Central memory CD8-positive, alpha-beta T cell (primary cell): ENCODE measurements at places on chromosomes 2 and 18.
A peak's percentile ranks its signal among the peaks of the same experiment; 100 is the strongest.

- no peaks in the 10 kb centered on the region for H3K27me3 ChIP-seq
- H3K36me3 ChIP-seq, result peaks cover 17% of the 10 kb centered on the region
- peak overlapping the region; percentile 78 for H3K4me3 ChIP-seq
Observed at GRCh38 chr2:106138543-106139237, 55.4 kb downstream of the UXS1 start.

- H3K4me3 ChIP-seq, result no peak overlapping the region
- no peaks in the 10 kb centered on the region for H3K36me3 ChIP-seq
- H3K4me1 ChIP-seq, result no peaks in the 10 kb centered on the region
- no peaks in the 10 kb centered on the region for H3K27me3 ChIP-seq
Observed at GRCh38 chr18:49537232-49537896, 24.5 kb upstream of the LIPG start.

DNA sequence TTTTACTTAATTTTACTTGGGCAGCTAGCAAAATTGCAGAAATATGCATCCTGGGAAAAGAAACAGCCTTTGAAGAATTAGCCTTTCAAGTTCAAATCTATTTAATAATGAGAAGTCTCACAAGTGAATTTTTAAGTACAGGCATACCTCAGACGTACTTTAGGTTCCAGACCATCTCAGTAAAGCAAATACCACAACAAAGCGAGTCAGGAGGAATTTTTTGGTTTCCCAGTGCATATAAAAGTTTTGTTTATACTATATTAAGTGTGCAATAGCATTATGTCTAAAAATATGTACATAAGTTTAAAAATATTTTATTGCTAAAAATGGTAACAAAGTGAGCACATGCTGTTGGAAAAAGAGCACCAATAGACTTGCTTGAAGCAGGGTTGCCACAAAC is 50.8 kb upstream of the TWSG1 start:
- DNase-seq, result no peak
- H3K27ac ChIP-seq, result no peak overlapping the region
- H3K4me1 ChIP-seq, result no peaks in the 10 kb centered on the region
- H3K4me3 ChIP-seq, result no peak overlapping the region

- no peak for DNase-seq
- no peak overlapping the region for H3K4me3 ChIP-seq
- H3K4me1 ChIP-seq, result no peaks in the 10 kb centered on the region
Observed at GRCh38 chr2:138245310-138245709, 256.3 kb upstream of the SPOPL start.

DNA sequence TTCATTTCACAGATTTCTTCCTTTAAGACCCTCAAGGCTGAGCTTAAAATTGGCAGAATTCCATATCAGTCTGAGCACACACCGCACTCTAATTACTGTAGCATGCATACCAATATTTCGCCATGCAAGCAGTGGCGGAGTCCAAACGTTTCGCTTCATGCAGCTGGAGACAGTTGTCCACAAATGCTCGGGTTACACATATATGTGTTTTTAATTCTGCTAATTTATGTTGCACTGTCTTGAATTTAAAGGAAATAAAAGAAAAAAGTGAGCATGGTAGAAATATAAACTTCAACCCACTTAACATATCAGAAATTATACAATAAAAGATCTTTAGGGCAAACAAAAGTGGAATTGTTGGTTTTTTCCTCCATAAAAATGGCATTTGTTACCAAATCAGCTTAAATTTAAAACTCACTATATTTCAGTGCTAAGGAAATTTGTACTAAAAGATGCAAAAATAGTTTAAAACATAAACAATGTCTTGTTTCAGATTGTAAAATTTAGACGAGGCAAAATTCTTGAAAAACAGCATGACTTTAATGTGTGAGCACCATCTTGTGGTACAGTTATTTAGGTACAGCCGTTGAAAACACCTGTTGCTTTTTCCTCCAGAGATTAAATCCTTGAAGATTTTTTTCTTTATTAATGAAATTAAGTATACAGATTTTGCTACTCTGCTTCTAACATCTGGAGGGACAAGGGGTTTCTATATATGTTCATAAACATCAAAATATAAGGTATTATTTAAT is 24.1 kb upstream of the KANSL1L start:
- no peaks in the 10 kb centered on the region for H3K36me3 ChIP-seq
- H3K27ac ChIP-seq, result no peak overlapping the region
- H3K4me3 ChIP-seq, result no peak overlapping the region
- peaks cover 11% of the 10 kb centered on the region for H3K27me3 ChIP-seq
- DNase-seq, result no peak

DNA sequence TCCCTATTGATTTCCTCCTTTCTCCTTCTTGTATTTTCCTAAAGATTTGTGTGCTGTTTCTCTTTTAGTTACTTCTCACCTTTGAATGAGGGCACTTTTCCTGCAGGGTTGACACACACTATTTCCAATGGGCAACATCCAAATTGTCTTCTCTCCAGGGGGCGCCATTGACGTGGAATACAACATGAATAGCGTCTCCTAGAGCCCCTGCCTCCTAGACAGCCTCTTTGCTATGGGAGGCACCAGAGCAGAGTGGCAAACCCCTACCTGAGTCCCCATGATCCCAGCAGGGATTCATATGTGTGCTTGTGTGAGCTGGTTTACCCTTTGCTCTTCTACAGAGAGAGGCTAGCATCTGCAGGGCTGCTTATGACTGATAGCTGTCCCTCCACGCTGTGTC is 61.3 kb upstream of the ITSN2 start:
- H3K27me3 ChIP-seq, result no peaks in the 10 kb centered on the region
- no peak overlapping the region for H3K4me3 ChIP-seq
- H3K36me3 ChIP-seq, result peaks cover 1% of the 10 kb centered on the region
